ENCODE measurements at places on chromosomes 7 and 10.

GRCh38 chr10:55378196-55378595 is 577.2 kb upstream of the PCDH15 start:
- DNase-seq, result no peak

DNA sequence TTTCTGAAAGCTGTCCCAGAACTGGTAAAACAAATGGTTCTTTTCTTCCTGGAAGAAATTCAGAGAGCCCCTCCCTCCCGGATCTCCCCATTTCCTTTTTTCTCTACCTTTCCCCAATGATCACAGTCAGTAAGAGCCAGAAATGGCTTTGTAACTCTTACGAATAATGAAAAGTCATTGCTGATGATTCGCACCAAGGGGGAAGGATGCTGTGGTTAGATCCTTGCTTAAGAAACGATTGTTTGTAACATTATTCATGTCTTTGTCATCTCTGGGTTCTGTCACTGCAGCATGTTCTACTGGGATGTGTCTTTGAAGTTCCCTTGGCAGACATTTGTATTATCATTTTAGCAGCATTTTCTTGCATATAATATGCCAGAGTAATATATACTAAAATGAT is 138.9 kb downstream of the CACNB2 start:
- DNase-seq, result no peak

GRCh38 chr10:93039721-93040120 is 20.9 kb upstream of the CYP26C1 start:
- no peak for DNase-seq

- DNase-seq, result peak; percentile 54
Observed at GRCh38 chr7:45001138-45001694, 1.2 kb downstream of the CCM2 start.

GRCh38 chr7:18174996-18175395 is 147.3 kb upstream of the PRPS1L1 start:
- DNase-seq, result no peak

GRCh38 chr7:140889645-140890044 is 35.1 kb downstream of the BRAF start:
- DNase-seq, result no peak

DNA sequence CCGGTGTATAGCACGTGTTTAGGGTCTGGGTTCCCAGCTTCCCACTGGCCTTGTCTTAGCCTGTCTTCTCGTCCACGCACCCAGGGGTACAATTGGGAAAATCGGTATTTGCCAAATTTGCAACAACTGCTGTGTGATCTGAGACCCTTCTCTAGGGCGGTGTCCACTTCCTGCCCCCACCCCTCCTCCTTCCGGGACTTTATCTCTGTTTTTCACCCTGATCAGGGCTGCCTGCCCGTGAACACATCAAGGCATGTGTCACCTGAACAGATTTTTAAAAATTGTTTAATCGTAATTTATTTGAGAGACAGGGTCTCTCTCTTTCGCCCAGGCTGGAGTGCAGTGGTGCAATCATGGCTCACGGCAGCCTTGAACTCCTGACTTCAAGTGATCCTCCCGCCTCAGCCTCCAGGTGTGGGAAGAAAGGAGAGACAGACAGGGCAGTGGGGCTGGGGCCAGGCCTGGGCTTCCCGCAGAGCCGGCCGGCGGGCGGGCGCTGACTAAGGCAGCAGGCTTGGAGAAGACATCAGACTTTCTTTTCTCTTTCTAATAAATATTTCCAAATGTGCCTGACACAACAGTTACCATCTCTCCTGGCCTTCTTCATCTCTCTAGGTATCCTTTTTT is 27.5 kb downstream of the ELFN1 start:
- DNase-seq, result no peak

GRCh38 chr7:111268941-111269340 is 178.0 kb downstream of the LRRN3 start:
- DNase-seq, result no peak

DNA sequence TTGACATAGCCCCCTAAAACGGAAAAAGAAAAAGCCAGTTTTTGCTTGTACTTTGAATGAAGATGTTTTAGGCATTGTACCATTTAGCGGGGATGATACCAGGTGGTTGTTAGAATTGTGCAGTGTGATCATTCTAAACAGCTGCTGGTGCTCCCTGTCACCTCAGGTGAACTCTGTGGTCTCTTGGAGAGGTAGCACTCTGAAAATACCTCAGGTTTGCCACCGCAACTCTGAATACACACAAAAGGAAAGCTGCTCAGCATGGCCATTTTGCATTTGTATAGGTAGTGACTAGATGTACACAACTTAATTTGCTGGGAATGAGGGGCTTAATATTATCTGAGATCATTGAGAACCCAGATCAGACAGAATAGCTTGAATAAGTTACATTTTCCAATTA is 52.6 kb downstream of the PLEKHA8 start:
- DNase-seq, result no peak

GRCh38 chr10:109887243-109887642 is 36.1 kb downstream of the XPNPEP1 start:
- DNase-seq, result no peak

DNA sequence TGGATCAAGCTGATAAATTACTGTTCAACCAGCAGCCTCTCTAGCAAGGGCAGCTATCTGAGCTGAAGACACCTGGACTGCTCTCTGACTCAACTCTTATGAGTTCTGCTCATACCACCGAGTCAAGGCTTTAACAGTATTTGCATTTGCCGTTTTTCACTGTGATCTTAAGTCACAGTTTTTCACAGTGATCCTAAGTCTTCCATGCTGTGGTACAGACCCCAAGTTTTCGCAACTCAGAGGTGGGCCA is 31.3 kb downstream of the PIP4K2A start:
- no peak for DNase-seq

DNA sequence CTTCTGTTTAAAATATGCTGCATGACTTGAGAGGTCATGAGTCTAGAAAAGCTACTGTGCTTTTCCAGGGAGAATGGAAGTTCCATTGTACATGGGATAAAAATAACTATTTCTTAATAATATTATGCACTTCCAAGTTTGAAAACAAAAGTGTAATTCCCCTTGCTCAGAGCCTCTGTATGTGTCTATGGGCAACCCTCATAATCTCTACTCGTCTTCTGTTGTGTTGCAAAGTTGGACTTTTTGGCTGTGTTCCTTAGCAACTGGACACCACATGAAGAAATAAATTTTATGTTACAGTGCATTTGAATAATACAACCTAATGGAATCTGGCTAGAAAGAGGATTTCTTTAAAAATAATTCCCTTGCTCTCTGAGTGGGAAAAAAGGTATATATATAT is 242.6 kb downstream of the TWIST1 start:
- DNase-seq, result no peak

DNA sequence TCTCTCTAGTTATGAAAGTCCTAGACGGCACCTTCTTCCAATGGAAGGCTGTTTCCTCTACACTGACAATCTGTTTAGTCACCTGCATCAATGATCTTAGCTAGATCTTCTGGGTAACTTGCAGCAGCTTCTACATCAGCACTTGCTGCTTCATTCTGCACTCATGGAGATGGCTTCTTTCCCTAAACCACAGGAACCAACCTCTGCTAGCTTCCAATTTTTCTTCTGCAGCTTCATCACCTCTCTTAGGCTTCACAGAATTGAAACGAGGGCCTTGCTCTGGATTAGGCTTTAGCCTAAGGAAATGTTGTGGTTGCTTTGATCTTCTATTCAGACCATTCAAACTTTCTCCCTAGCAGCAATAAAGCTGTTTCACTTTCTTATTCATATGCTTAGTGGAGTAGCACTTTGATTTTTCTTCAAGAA is 24.6 kb downstream of the NAMPT start:
- DNase-seq, result no peak

DNA sequence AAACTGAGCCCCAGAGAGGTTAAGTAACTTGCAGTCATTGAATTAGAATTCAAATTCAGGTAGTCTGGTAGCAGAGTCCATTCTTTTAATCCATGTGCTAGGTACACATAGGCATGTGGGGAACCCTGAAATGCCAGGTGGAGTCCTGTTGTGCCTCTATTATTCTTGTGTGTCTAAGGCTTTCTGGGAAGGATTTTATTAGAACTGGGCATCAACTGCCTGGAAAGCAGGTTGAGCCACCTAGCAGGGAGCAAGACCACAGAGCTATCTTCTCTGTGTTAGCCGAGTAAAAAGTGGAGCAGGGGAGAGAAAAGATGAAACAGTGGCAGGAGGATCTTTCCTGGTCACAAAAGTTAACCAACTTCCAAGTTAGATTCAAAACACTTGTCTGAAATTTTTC is 494.6 kb downstream of the LRMDA start:
- no peak for DNase-seq
